GOT3 (cell line): ENCODE measurements at places on chromosomes 7 and 10.

GRCh38 chr10:21052072-21052708 lies 155.1 kb upstream of the NEBL start:
- no peak for DNase-seq

DNA sequence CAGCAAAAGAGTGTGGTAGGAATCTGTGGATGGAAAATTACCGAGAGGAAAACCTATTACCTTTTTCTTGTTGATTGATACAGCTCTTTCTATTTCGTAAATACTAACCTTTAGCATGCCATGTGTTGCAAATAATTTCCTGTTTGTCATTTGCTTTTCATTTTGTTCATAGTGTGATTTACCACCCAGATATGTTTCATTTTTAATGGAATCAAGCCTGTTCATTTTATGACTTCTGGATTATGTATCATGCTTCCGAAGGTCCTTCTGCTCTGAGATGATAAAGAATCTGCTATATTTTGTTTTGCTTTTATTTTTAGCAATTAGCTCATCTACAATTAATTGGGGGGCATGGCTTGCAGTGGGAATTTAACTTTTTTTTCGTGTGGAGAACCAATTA lies 46.5 kb downstream of the INPP5F start:
- DNase-seq, result no peak

GRCh38 chr10:107033799-107034422 lies 130.6 kb downstream of the SORCS1 start:
- no peak for DNase-seq

DNA sequence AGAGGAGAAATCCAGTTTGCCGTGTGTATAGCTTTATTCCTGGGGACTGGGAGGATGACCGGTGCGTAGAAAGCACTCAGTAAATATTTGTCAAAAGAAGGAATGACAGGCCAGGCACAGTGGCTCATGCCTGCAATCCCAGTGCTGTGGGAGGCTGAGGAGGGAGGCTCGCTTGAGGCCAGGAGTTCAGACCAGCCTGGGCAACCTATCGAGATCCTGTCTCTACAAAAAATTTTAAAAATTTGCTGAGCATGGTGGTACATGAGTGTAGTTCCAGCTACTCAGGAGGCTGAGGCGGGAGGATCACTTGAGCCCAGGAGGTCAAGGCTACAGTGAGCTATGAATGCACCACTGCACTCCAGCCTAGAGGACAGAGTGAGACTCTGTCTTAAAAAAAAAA lies 15.8 kb downstream of the EPHB4 start:
- no peak for DNase-seq

DNA sequence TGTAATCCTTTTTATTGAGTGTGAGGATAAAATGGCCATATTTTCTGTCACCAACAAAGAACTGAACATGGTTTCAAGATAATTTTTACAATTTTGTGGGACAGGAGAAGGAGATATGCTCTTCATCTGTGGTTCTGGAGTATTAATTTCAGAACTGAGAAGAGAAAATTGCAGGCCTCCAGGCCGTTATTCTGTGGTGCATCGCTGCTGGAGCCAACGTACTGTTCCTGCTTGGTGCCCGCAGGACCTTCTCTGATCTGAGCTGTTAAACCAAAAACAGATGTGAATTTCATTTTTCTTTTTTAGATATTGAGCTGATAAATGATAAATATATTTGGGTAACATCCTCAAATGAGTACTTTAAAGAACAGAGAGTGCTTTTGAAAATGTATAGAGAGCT lies 63.9 kb downstream of the IKZF1 start:
- DNase-seq, result no peak

DNA sequence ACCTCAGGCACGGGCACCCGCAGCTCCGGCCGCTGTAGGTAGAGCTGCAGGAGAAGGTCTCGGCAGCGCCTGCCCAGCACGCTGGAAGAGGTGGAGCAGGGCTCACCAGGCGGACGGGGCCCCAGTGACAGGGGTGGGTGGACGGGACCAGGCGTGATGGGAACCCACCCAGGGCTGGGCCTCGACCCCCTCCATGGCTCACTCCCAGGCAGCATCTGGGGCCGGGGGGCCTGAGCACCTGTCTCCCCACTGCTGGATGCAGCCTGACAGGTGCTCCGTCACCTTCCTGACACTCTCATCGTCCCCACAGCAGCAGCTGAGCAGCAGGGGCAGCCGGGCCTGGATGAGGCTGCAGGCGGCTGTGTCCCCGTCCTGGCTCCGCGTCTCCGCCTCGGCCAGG lies 16.7 kb upstream of the MICALL2 start:
- DNase-seq, result no peak
